NCI-H1105 (cell line): ENCODE measurements at places on chromosomes 4 and X.

GRCh38 chr4:171849686-171850222 lies 36.5 kb downstream of the GALNTL6 start:
- no peak for DNase-seq

DNA sequence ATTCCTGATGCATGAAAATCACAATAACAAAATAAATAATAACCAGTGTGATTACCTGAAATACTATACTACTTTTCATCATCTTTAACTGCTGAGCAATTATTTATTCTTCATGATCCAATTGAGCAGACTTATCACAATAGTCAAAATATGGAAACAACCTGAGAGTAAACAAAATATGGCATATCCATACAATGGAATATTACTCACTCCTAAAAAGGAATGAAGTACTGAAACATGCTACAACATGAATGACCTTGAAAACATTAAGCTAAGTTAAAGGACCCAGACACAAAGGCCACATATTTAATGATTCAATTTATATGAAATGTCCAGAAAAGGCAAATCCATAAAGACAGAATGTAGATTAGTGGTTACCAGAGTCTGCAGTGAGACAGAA lies 146.8 kb downstream of the MID1IP1 start:
- no peak for DNase-seq

DNA sequence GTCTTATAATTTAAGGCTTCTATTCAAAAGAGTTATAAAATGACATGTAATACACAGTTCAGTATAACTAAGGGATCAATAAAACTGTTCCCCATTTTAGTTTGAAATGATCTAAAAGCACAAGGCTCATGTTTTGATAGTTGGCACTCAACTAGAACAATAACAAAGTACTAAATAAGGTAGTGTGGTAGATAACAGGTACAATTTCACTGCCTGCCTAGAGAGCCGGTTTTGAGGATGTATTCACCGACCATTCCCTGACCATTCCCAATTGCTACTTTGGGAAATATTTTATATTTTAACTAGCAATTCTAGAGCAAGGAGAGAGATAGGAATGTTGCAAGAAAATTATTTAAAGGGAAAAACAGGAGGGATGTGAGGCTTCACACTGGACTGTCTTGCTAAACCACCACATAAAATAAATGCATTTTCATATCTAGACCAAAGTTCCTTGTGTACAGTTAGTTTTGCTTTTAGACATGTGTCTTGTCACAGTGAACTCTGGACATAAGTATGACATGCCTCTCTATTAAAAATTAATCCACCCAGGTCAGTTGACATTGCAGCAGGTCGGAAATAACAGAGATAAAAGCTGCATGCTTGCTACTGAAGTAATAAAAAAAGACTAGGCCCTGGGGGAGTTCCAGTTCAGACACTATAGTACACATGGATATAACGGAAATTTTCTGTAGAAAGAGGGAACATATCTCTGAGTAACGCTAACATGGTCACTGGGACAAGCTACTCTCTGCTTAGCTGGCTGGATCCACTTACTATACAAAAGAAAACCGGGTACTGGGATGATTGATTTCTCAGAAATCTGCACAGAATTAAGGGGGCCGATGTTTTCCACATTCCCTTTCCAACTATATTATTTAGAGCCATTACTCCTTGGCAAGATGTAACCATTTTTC lies 56.3 kb upstream of the NAP1L5 start:
- no peak for DNase-seq

GRCh38 chrX:25202827-25203226 lies 187.1 kb upstream of the ARX start:
- DNase-seq: no peak

- no peak for DNase-seq
Measured at GRCh38 chrX:129323115-129323514, 200.2 kb downstream of the SMARCA1 start.

GRCh38 chr4:26346203-26346620 lies 25.4 kb downstream of the RBPJ start:
- no peak for DNase-seq

DNA sequence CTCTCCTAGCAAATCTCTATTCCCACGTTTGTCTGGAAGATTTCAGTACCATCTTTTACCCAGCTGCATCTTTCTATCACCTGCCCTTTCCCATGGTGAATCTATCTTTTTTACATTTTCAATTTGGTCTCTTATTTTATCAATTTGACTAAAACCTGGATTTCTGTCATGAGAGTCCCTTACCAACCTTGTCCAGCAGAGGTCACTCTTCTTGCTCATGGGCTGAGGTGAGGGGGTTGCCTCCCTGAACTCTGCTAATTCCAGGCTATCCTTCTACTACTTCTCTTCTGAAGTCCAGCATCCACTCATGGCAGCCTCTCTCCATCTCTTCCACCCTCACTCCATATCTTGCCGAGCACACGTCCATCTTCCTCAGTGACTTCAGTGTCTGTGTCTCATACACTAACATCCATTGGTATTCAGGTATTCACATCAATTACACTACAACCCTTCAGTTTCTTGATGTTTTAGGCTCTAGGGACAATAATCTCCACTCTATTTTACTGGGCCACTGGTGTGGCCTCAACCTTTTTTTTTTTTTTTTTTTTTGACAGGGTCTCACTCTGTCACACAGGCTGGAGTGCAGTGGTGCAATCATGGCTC lies 17.8 kb upstream of the ZNF827 start:
- no peak for DNase-seq

- DNase-seq: no peak
Measured at GRCh38 chr4:105108971-105109370, 37.7 kb upstream of the TET2 start.

DNA sequence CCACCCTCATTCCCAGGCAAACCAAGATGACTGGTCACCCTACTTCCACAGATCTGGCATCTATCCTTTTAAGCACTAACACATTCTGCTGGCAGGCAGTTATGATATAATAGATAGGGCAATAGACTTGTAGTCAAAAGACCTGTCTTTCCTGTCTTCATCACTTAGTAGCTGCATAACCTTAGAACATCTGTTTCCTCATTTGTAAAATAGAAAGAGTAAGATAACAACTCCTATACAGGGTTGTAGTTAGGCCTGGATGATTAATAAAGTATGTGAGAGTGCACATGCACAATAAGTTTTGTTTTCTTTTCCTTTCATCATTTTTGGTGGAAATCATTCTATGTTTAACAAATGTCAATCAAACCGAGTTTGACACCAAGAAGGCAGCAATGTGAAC lies 72.1 kb downstream of the GPR82 start:
- DNase-seq: no peak

GRCh38 chrX:136477026-136477425 lies 10.7 kb upstream of the BRS3 start:
- DNase-seq: no peak

DNA sequence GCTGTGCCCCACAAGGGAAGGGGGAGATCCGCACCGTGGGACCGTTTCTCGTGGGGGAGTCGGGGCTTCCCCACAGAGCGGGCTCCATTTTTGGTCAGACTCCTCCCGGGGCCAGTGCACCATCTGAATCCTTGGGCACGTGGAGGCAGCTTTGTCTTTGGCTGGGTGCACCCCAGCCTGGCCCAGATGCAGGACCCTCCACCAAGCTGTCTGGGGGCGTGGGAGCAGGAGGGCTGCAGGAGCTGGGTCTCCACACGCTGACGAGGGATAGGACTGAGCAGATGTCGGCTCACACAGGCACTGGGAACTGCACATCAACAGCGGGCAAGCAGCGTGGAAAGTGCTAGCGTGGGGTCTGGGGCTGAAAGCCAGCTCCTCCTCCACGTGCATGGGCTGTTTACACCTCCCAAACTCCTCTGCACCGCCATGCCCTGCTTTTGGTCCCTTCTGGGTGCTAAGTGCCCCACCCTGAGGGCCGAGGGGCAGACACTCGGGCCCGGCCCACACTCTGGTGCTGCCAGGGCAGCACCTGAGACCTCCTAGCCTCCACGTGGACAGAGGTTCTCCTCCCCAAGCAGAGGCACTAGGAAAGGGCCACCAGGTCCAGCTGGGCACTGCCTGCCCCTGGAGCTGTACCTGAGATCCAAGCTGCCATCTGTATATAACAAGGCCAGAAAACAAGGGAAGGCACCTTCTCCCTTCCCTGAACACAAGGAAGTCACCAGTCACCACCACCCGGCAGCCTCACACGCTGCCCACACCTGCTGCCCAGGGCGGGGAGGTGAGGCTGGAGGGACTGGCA lies 13.8 kb downstream of the DGKQ start:
- DNase-seq: no peak
